Naive B cell (primary cell): ENCODE measurements at places on chromosomes 7 and 10. TPM values are rescaled to one million over a fixed set of nuclear protein-coding genes. Genes with fewer than 3 reads are reported as not detected.

DNA sequence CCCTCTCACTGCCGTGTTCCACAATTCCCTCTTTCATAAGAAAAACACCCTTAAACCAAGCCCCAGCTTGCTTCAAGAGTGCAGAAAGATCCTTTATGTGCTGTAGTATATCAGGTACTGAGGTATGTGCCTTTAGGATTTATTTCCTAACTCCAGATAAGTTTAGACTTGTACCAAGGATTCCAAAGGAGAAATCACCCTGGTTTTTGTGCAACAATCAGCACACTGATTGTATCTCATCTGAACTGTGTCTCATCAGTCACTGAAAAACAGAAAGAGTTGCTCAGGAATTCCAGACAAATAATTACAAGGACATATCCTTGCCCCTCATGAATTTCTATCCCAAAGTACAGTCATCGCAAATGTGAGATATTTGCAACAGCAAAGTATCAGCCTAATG lies 77.2 kb upstream of the PTPRZ1 start:
- no peak for DNase-seq

Gene SLC26A4
- 0.09 TPM for polyA plus RNA-seq

Gene CNTNAP2
- 38.2 TPM for polyA plus RNA-seq

DNA sequence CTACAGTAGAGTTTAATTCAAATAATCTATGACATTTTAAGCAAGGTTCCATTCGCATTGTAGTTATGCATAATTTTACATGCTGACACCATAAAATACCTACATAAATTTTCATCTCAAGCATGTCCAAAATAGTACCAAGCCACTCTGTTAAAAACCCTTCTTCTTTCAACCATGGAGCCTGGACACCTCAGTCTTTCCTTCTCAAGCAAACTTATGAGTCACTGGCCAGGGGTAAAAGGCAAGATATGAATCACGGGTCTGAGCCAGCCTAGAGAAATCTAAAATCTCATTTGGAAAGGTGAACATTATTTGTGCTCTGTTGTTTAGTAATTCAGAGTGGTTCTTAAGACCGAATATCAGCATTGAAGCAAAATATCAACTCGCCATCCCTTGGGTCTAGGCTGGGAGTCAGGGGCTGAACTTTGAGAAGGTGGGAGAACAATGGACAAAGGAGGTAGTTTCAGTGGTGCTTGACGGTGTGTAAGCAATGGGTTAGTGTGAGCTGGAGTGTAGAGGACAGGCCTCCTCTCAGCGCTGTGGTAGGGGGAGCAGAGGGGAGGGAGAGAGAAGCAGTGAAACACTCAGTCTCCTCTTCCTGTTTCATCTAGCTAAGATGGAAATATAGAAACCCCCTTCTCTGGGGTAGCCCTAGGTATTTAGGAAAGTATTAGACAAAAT lies 19.1 kb upstream of the GPAM start:
- DNase-seq: no peak

GRCh38 chr7:115851291-115851690 lies 179.3 kb downstream of the TFEC start:
- DNase-seq: peak; percentile 4

DNA sequence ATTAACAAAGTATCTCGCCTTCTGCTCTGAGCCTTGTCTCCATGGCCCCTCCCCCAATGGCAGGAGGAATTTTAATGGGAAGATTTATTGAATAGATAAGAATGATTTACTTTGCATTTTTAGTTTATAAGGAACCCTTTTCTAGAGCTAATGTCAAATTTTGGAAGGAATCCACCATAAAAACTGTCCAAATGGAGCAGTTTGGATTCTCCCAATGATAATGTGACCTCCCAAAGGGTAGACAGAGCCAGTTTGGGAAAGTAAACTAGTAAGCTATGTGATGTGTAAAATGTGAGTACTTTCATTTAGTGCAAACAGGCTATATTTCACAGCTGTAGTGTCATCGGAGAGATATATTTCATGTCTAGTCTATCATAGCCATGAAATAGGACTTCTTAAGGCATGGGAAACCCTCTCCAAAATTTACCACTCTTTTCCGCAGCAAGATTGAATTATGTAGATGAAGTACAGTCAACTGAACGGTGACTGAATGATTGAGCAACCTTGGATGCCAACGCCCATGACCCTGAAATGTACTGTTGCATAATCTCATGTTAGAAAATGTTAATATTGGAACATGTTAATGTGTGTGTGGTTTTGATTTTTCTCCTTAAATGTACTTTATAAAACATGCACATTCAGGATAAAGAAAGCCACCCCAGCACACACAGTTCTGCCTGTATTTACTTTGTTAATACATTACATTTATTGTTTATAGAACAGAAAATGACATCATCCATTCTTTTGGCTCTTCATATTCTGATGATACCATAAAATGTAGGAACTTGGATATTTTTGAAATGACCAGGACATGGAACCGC lies 140.6 kb downstream of the NRP1 start:
- no peak for DNase-seq

Gene ENO4
- polyA plus RNA-seq: not detected

DNA sequence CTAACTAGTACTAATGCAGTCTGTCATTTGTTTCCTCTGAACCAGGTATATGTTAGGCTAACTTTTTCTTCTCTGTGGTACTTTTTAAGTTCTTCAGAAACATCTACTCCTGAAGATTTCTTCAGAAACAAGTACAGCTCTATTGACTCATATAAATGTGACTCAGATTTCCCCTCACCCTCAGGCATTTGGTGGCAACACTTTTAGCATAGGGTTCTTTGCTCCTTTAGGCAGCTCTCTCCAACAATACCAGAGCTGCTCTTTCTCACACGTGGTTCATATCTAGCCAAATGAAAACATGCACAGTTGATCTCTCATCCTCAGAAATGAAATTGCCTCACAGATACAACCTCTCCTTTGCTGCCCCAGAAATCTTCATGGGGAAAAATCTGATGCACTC lies 939.8 kb downstream of the SORCS1 start:
- DNase-seq: no peak

- no peak for DNase-seq
Measured at GRCh38 chr7:79822620-79823240, 311.9 kb upstream of the GNAI1 start.

Gene ACBD7
- not detected for polyA plus RNA-seq

Gene PKD1L1
- not detected for polyA plus RNA-seq

- DNase-seq: no peak
Measured at GRCh38 chr7:2032030-2032875, 200.5 kb downstream of the MAD1L1 start.

Gene ARL3
- polyA plus RNA-seq: 0.52 TPM

Gene NKX1-2
- polyA plus RNA-seq: not detected

DNA sequence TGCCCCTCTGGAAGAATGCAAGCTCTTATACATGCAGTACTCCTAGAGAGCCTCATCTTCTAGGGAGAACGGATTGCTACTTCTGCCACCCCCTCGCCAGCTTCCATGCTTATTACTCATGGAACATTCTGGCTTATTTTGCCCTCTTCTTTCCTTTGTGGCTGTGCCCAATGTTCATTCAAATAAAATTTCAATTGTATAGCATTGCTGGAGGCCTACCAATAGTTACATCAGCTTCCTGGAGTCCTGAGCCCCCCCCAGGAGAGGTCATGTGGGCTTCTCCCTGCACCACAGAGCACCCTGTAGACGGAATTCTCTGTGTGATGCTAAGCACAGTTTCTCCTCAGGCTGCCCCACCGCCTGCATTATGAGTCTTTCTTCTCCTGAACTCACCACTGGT lies 1094.0 kb downstream of the KCNMA1 start:
- no peak for DNase-seq

- no peak for DNase-seq
Measured at GRCh38 chr7:4235596-4235995, 446.5 kb upstream of the FOXK1 start.

- DNase-seq: no peak
Measured at GRCh38 chr7:69619635-69620034, 21.4 kb downstream of the AUTS2 start.

DNA sequence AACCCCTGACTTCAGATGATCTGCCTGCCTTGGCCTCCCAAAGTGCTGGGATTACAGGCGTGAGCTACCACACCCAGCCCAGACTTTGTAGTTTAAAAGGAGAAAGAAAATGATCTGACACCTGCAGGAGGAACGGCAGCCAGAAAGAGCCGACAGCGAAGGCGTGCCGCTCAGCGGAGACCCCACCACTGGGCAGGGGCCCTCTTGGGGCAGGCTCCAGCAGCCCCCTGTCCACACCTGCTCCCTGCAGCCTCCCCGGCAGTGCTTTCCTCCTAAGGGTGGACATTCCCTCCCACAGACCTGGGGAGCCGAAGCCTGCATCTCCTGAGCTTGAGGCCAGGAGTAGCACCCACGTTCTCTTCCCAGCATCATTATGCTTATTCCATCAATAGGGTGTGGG lies 19.2 kb upstream of the CNPY1 start:
- no peak for DNase-seq

GRCh38 chr10:46299286-46299535 lies 12.4 kb downstream of the ANTXRL start:
- no peak for DNase-seq

DNA sequence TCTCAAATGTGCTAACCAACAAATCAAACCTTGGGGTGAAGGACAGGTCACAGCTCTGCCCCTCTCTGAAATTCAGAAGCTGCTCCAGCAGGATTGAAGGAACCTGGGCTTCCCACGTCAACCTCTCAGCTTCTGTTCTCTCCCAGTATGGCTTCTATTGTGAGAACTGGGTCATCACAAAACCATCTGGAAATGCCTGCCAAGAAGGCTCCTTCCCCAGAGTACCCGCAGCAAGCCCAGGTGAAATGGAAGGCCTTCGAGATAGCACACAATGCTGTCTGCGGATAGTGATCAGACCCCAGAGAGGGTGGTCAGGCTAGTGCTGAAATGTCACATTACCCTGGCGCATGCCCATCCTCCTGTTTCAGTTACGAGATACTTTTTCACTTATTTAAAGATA lies 16.4 kb upstream of the PROSER2 start:
- DNase-seq: no peak

DNA sequence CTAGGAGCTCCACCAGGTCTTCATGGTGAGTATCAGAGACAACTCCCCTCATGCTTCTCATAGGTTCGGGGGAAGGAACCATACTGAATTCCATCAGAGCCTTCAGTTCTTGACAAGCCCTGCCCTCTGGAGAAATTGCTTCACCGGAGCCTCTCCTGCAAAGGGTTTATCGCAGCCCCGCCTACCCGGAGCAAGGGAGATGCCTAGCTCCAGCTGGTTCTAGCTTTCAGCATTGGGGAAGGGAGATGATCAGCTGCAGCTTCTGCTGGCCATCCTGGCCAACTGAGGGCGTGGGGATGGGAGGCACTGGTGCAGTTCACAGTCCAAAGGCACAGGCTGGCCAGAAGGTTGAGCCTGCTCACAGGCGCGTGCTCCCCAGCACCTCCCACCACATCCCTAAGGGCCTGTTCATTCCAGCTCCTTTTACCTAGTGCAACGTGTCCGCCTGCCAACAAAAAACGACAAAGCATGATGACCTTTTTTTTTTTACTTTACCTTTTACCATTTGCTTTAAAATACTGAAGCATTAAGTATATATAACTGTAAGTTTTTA lies 31.2 kb downstream of the LANCL2 start:
- DNase-seq: no peak

DNA sequence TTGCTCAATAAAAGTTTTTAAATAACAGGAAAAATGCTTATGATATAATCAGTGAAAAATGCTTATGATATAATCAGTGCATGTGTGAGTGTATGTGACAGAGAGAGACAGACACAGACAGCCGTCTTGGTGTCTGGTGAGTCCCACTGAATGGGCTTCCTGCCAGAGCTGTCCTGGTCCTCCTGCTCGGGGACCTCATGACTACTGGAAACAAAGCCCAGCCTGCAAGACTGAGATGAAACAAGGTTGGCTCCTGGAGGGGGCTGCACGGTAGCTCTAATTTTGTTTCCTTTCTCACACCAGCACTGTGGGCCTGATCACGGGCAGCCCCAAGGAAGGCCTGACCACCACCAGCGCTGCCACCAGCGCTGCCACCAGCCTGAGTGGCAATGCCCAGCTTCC lies 57.3 kb downstream of the NRP1 start:
- DNase-seq: no peak

DNA sequence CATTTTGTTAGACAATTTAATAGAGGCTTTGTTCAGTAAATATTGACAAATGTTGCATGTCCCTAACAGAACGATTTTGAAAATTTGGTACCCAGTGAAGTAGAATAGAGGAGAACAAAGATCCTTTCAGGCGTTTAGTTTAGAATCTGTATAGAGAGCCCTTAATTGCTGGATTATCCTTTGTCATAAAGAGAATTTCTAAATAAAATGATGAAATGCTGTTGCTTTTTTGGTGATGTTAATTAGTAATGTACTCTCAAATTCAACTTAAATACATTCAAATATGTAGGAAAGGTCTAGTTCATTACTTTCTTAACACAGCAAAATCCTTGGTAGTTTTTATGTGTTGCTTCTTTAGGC lies 1.2 kb downstream of the LUC7L2 start:
- no peak for DNase-seq

- no peak for DNase-seq
Measured at GRCh38 chr7:6630007-6630849, 6.9 kb upstream of the ZNF316 start.

DNA sequence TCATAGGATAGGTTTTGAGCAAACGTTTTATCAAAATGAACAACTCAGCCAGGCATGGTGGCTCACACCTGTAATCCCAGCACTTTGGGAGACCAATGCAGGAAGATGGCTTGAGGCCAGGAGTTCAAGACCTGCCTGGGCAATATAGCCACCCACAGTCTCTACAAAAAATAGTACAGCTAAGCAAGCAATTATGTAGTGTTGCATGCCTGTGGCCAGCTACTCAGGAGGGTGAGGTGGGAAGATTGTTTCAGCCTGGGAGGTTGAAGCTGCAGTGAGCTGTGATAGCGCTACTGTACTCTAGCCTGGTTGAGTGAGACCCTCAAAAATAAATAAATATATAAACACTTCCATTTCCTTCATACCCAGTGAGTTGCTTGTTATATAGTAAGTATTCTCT lies 67.1 kb downstream of the LSMEM1 start:
- no peak for DNase-seq

Gene COL13A1
- not detected for polyA plus RNA-seq

DNA sequence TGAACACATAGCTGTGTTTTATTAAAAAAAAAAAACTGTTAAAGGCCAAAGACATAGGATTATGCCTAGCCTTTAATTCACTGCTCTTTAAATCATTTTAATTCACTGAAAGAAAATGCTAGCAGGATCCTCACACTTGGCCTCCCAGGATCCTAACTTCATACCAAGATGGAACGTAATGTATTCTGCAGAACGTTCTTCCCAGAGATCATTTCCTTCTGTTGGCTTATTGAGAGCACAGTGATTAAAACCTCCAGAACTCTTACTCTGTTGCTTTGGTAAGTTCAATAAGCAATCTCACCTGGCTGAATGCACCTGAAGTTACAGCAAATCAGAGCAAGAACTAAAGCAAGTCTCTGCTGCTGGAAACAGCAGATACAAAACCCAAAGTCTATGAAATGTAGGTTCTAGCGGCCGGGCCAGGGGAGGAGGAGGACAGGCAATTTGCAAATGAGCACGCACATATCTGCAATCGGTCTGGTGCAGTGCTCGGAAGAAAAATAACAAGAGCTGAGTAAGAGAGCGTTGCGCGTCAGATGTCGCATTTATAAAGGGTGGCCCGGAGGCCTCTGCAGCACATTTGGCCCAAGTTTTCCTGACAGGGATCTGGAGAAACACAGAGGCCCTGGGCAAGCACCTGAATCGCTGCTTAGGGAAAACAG lies 193.9 kb downstream of the FAM107B start:
- DNase-seq: no peak

- DNase-seq: no peak
Measured at GRCh38 chr7:65832281-65832680, 40.6 kb upstream of the VKORC1L1 start.

Gene ELMO1
- polyA plus RNA-seq: 52.0 TPM

Gene SHTN1
- not detected for polyA plus RNA-seq
